Right ventricle myocardium superior (tissue), 1 donor: ENCODE measurements at places on chromosomes 16 and 17. TPM values are rescaled to one million over a fixed set of nuclear protein-coding genes. Genes with fewer than 3 reads are reported as not detected.
A peak's percentile ranks its signal among the peaks of the same experiment; 100 is the strongest.

NKD1 gene
- total RNA-seq = 0.16 TPM

NPIPA3 gene
- 0.65 TPM for total RNA-seq

RHBDF1 gene
- total RNA-seq = 16.6 TPM

SYCE1L gene
- total RNA-seq = 0.46 TPM

CDH13 gene
- total RNA-seq = 166 TPM

NLRC5 gene
- total RNA-seq = 9.9 TPM

PIMREG gene
- total RNA-seq = 0.59 TPM

TRPV3 gene
- total RNA-seq = 1.0 TPM

TBC1D3E gene
- total RNA-seq = not detected

AARSD1 gene
- 30.6 TPM for total RNA-seq

PRSS33 gene
- total RNA-seq = not detected

CCDC200 gene
- not detected for total RNA-seq

KRT36 gene
- total RNA-seq = not detected

SCGB1C2 gene
- not detected for total RNA-seq

TP53TG3F gene
- total RNA-seq = not detected

- no peak for DNase-seq
Measured at GRCh38 chr17:33498069-33498468, 205.0 kb upstream of the ASIC2 start.

DNA sequence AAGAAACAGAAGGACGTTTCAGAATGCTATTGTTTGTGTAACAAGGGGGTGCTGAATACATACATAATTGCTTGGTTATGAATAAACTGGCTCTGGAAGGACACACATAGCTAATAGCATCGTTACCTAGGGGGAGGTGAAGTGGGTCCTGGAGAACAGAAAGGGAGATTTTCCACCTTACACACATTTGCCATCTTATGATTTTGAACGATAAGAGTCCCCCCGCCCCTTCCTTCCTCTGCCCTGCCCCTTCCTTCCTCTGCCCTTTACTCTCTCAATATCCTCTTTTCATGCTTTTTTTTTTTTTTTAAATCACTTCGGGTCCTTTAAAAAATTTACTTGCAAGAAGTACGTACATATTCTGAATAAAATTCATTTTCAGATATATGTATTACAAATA lies 902 bp upstream of the DHRS7B start:
- no peak for DNase-seq

DNA sequence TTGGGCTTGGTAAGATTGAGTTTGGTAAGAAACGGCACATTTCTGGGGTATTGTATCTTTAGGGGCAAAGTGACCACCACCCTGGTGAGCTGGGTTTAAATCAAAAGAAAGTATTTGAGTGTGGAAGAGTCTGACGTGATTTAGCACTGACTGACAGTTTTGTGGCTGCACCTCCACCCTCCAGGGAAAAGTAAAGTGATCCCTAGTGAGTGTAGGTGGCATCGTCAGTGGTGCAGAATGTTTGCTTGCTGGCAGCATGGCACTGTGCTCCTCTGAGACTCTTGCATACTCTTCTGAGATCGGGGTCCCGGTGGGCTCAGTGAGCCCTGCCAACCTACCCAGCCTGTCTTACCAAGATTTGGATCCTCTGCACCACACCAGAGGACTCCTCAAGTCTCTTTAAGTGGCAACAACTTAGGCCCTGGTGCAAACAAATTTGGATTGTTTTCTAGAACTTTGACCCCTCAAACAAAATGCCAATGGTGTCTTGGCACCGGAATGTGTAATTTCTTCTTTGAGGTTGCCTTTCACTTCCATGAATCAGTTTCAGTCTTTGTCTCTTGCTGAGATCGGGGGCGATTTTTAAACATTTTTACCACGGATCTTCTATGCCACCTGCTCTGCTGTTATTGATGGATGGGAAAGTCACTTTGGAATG lies 2.8 kb downstream of the PRKCB start:
- DNase-seq = no peak

DNA sequence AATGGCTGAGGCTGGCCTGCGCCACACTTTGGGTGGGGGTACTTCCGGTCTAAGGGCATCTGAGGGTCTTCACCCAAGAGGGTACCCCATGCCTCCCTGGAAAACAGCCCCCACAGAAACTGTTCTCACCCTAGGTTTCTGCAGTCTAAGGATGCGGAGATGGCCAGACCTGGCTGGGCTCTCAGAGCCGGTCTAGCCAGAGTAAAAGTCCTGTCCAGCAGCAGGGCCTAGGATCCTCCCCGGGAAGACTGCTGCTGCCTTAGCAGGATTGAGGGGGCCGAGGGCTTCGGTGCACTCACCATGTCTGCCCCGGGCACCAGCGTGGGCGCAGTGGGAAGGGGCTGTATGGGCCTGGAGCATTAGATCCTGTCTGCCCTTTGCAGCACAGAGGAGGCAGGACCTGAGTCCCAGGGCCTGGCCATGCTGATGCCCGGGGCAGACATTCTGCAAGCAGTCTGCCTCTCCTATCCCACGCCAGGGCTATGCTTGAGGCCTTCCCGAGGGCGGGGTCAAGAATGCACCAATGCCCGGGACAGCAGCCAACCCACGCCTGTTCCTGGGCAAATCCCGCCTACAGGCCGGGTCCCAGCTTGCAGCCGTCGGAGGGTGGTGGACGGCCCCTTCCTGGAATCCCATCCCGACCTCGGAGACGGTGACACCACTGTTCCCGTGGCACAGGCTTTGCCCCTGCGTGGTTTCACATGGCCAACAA lies 54.7 kb downstream of the CBFA2T3 start:
- peak; percentile 93 for DNase-seq

GRCh38 chr16:5461574-5461973 lies 364.0 kb upstream of the EEF2KMT start:
- DNase-seq = no peak

DNA sequence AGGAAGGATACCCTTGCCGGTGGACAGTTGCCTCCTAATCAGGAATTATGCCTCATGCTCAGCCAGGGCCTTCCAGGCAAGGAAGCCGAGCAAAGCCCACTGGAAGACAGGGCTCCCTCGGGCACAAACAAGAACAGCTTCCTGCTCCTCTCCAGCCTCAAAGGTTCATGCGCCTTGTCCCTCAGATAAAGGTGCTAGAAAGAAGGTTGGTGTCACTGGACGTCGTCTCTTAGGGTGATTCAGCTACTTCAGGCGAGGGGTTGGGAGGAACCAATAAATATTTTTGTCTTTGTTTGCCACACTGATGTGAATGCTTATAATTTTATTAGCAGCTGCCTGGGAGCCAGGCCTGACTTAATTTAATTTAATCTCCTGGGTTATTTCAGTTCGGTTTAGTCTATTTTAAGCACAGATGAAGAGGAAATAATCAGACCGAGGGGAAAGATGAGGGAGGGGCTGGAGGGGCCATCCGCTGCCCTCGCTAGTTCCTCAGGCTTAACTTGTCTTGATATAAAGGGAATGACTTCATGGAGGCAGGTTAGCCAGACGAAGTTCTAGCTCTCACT lies 171.8 kb upstream of the CACNG5 start:
- no peak for DNase-seq

GRCh38 chr17:43528988-43529814 lies 16.9 kb downstream of the ETV4 start:
- DNase-seq = no peak

GRCh38 chr16:28098959-28099945 lies 35.7 kb upstream of the GSG1L start:
- no peak for DNase-seq

DNA sequence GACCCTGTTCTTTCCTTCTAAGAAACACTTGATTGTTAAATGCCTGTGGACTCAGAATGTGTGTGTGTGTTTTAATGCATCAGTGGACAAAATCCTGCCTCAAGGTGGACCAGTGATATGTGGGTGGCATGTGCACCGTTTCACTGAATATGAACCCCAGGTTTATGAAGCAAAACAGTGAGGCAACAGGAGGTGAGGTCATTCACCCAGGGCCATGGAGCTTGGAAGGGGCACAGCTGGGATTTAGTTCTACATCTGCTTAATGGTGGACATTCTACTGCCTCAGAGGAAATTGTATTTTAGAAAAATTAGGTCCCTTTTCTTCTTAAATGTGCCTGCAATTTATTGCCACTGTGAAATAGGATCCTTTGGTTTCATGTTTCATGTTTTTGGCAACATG lies 549.5 kb upstream of the EEF2KMT start:
- no peak for DNase-seq

- DNase-seq = no peak
Measured at GRCh38 chr17:9436630-9437029, 139.0 kb downstream of the STX8 start.

DNA sequence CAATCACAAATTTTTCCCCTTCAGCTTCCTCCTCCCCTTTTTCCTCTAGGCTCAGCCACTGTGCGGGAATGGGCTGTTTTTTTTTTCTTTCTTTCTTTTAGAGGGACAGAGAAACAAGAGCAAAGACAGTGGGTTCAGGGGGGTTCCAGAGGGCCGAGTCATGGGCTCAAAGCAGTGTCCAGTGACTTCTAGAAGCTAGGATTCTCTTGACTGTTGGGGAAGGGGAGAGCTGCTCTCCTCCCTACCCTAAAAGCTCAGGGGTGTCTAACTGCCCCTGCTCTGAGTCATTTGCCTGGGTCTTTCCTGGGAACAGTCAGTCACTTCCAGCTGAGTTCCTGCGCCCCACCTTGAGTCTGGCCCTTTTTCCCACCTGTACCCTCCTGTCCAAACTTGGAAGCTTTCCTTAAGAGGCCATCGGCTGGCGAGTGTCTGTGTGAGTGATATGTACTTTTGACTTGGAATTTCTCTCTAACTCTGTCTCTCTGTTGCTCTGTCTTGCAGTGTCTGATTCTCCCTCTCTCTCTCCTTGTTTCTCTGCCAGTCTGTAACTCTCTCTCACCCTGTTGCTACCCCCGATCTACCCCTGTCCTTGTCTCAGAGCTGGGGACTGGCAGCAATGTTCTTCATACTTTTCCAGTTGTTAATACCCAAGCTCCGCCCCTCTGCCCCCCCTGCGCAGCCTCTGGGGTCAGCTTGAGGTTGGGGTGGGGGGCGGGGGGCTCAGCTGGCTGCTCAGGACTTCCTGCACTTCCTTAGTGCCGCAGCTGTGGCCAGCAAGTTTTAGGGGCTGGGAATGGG lies 2.4 kb downstream of the THRA start:
- DNase-seq = no peak

DNA sequence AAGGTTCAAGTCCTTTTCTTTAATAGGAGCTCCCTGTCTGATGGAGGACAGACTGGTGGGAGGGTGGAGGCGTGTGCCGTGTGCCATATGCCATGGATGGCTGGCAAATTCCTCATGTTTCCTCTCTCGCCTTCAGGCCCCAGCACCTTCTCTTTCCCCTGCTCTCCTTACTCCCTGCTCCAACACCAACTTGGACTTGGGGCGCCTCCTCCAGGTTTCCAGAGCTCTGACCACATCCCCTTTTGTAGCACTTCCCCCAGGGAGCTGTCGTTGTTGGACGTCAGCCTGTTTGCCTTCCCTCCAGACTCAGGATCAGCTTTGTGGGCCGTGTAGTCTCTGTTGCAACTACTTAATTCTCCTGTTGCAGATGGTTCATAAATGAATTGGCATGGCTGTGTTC lies 30.7 kb downstream of the TMC7 start:
- DNase-seq = no peak

GRCh38 chr17:81553616-81554181 lies 1.5 kb upstream of the FAAP100 start:
- DNase-seq = no peak

DNA sequence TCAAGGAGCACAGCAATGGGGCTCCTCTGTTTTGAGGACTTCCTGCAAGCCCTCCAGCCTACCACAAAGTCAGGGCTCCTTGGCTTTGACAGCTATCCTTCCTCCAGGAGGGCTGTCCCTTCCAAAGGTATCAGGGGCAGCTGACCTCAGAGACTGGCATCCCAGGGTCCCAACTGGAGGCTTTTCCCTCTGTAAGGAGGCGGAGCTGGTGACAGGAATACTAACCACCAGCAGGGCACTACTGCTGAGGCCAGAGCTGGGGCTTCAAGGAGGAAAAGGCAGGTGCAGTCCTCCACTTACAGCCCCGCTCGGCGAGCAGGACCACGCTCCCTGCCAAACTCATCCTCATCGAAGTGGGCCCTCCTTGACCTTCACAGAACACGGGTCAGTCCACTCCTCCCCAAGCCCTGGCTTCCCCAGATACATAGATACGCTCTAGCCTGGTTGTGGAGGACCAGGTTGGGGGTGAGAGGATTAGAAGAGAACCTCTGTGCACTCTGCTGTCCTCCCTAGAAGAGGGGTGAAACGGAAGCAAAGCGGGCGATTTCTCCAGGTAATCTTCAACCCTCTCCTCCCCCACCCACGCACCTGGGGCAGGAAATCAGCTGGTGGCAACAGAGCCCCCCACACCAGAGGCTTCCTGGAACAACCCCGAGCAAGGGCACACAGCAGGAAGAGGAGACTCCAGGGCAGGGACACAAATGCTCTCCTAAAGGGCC lies 20.5 kb downstream of the ST3GAL2 start:
- DNase-seq = no peak

DNA sequence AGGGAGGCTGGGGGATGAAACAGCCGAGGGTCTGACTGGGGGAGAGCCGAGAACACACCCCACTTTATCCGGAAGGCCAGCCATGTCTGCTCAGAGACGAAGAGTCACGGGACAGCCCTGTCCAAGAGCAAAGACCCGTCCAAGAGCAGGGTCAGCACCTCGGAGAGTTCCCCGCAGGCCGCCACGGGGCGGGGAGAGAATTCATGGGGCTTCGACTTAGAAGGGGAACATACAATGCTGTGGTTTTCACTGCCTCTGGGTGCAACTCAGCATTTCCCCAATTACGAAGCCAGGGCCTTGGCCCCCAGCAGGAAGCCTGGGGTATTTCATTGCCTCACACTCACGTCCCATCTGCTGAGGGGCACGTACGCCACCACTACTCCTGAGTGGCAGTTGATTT lies 59.3 kb downstream of the JPH3 start:
- peak; percentile 54 for DNase-seq

DNA sequence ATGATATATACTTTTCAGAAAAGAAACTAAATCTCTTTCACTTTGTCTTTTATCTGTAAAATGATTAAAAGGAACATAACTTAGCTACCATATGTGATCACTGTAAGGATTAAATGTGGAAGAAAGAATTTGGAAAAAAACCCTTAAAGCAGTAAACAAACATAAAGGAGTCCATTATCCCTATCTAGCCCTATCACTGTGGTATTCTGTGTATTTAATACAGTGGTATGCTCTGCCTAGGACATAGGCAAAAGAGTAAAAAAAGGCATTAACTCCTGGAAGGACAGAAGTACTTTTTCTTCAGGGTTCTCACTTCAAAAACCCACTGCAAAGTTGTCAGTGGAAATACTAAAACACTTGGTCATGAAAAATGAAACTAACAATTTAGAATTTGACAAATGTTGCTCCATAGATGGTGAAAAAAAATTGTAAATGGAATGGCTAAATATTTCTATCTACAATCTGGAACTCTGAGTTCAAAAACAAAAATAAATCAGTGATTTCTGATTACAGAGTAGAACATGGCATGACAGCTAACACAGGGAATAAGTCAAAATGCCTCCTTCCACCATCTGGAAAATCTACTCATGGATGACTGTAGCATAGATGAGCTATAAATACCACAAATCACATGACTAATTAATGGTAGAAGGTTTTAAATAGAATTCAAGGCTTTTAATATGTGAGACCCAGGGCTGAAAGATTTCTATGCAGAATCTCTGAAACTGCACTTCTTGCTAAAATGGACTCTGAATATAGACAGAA lies 140.1 kb downstream of the ITFG1 start:
- DNase-seq = no peak
